ENCODE measurements at places on chromosomes 2 and 18.

DNA sequence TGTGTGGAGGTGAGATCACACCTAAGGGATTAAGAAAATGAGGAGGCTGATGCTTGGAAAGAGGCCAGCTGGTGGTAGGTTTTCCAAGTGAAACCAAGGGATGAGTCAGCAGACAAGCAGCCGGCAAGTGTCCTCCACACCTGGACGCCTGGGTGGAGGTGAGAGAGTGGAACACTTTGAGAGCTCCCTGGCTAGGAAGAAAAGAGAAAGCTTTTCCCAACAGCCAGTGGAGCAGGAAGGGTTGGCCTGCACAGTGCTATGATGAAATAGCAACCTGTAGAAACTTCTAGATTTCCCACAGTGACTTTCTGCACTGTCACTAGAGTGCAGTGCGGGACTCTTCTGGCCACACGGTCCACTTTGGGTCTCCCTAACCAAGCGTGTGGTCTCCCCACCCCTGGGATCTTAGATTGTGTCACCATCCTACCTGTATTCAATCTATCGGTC, 19.6 kb upstream of the IL37 start:
- DNase-seq: no peak

DNA sequence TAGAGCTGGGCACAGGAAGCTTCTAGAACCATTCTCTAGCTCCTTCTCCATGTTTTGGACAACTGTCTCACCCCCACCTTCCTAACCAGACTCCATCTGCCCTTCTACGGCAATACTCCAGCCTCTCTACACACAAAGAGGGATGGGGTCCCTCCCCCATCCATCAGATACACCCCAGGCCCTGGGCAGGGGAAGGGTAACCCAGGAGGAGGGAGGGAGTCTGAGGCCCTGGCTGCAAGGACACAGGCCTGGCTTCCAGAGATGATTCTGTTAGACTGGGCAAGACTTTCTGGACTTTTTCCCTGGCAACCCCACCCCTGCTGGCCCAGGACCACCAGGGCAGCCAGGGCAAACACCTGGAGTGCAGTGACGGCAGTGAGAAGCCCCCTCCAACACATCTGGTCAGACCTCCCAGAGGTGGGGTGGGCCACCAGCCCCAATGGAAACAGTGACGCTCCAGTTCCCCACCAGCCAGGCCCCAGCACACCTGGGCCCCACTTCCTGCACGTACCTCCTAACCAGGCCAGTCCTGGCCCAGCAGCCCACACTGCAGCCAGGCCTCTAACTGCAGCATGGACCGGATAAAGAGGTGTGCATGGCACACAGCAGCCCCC, 6.5 kb downstream of the CYP26B1 start:
- DNase-seq: no peak

GRCh38 chr2:97724946-97725688, 11.7 kb downstream of the ZAP70 start:
- DNase-seq: no peak

DNA sequence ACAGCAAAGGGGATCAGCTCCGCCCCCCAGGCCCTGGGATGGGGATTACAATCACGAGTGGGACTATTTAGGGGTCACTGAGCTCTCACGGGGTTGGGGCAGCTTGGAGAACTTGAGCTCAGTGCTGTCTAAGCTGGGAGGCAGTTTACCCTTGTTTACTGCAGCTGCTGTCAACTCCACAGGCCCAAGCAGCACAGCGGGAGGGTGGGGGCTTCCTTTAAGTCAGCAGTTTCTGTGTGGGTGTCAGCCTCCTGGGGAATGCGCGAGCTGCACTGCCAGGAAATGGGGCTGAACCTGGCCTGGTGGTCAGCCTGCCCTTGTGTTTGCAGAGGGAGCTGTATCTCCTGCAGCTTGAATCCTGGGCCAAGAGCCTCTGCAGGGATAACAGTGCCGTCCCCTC, 29.8 kb downstream of the TOGARAM2 start:
- peak; percentile 51 for DNase-seq

GRCh38 chr2:238430781-238431180, 4.1 kb downstream of the ASB1 start:
- no peak for DNase-seq

GRCh38 chr2:122843503-122843902, 1088.1 kb downstream of the TSN start:
- DNase-seq: no peak

DNA sequence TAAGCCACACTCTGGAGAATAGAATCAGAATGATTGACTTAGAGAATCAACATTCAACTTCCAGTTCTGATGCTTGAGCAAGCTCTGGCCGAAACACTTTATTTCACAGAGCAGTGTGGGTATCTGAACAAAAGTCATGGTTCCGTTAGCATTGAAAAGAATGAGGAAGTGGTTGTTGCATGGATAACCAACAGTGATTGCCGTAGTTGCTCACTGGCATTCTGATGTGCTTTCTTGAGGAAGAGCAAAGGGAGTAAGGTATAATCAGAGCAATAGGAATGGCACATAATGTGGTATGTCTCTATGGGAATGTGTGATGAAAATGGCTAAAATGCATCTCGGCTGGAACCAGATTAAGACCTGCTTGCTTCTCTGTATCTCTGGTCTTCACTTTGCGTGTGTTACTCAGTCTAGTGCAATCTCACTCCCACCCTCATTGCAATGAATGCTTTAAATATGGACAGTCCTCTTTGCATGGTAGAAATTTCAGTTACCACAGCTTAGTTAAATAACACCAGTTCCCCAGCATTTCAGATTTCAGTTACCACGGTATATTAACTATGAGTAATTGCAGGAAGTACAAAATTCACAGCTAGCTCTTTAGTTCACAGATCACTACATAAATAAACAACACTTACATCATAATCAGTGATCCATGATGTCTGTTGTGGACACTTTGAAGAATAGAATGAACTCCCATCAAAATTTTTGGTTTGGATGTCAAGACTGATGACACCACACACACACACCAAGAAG, 7.8 kb upstream of the RAB12 start:
- DNase-seq: no peak

- DNase-seq: no peak
Observed at GRCh38 chr2:167293172-167293781, 405.0 kb downstream of the XIRP2 start.

GRCh38 chr2:114784890-114785583, 342.6 kb downstream of the DPP10 start:
- no peak for DNase-seq

DNA sequence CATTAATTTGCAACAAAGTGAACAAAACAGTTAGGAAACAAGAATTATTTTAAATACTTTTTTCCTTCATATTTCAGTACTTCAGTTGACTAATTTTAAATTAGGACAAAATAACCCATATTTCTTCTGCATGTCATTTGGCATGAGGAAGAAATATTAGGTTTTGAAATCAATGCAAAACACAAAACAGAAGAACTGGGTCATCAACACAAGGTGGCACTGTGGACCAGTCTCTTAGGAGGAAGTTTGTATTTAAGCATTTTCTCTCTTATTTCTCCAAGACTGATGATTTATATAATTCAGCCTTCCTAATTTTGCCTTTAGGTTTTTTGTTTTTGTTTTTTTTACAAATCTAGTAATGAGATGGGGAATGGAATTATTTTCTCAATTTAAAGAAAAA, 352.8 kb upstream of the KCNH7 start:
- no peak for DNase-seq

DNA sequence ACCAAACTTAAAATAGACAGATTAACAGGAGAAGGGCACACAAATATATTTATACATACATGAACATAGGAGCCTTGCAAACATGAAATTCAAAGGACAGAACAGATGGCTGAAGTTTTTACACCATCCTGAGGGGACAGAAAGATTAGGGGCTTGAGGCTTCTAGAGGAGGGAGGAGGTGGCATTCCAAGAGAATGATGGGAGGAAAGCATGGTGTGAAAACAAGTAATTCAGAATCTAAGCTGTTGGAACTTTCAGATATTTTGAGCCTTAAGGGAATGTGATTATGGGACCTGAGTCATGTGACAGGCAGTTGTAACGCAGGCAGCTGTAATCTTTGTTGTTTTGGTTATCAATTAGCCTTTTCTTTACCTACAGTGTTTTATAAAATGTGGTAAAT, 225.2 kb upstream of the SPOPL start:
- no peak for DNase-seq

DNA sequence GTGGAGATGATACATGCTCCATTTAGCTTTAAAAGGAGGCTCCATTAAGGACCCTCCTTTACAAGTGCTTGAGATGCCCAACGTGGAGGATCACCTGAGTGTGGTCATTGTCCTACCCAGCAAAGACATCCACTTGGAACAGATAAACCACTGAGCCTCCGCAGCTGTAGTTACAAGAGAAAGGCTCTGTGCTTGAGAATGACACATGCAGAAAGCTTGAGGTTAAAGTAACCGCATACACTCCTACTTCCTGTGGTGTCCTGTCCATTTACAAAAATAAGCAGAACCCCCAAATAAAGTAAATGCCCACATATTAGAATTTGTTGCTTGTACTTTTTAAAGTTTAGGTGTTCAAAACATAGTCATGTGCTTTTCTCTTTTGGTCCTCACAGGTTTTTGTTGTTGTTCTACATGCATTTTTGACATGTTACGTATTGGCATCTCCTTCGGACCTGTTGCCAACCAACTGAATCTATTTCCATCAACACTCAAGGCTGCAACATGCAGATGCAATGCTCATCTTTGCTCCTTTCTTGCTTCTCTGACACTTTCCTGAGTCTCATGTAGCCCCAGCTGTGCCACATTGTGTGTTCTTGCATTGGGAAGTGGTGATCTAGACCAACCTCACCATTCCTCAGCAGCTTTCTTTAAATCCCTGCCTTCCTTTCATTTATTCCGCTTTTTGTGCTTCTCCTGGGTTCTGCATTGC, 56.0 kb downstream of the SERPINB7 start:
- DNase-seq: no peak

DNA sequence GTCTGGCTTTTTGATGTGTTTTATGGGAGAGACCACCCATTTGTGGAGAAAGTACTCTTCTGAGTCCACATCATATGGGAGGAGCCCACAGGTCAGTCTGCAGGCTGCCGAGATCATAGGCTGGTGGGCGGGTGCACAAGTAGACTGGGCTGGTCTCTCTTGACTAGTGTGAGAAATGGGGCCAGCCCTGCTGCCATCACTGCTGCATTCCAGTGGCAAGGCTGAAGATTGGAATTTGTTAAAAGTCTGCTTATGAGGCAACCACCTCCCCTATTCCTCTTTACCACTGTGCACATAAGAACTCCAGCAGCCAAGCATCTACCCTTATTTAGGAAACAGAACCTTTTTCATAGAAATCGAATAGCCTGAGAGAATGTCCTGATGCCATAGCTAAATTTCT, 200.7 kb downstream of the DIS3L2 start:
- DNase-seq: no peak

- no peak for DNase-seq
Observed at GRCh38 chr2:147352264-147353071, 492.4 kb upstream of the ACVR2A start.

DNA sequence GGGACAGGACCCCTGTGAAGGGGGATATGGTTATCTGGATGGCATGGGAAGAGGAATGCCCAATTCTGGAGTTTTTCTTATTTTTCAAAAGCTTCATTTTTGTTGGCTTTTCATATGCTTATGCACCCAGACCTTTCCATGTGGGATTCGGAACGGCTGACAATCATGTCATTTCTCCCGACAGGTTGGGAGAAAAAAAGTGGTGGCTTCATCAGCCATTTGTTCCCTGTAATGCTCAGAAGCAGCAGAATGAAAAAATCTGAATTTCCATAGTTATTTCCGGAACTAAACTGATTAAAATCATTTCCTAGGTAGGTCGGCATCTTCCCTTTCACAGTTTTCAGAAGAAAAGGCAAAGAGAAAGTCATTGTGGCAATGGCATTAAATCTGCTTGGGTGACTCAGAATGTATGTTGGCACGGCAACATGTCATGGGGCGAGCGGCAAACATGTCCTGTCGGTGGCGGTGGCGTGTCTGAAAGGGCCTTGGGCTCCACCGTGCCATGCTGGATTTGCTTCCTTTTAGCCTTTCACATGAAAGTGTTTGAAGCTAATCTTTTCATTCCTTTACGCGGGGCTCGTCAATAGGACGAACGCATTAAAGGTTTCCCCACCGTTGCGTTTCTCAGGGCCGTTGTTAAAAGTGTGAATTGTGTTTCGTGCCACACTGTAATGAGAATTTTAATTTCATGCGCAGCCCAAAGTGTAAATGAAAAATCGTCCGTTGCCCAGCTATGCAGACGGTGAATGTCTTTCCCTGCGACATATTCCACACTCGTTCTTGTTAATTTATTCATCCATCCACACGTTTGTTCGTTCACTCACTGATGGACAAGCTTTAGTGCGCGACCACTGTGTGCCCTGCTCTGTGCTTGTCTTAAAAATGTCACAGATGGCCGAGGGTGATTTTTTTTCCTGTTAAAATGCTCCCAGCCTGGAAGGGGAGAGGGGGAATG, 18.5 kb downstream of the ACKR3 start:
- no peak for DNase-seq

- no peak for DNase-seq
Observed at GRCh38 chr2:64311948-64312621, 141.9 kb upstream of the LGALSL start.

GRCh38 chr18:434410-434809, 66.1 kb downstream of the COLEC12 start:
- DNase-seq: no peak

DNA sequence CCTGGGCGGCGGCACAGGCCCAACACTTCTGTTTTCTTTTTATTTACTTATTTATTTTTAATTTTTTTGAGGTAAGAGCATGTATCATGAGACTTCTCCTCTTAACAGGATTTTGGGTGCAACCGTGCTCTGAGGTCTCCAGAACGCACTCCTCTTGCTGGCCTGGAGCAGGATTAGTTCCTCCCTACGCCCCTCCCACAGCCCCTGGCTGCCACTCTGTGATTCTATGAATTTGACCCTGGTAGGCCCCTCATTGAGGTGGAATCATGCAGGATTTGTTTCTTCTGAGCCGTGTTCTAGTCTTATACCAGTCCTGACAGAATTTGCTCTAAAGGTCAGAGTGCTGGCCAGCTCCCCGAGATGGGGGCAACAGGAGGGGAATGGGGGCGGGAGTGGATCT, 106.5 kb upstream of the HS6ST1 start:
- no peak for DNase-seq

DNA sequence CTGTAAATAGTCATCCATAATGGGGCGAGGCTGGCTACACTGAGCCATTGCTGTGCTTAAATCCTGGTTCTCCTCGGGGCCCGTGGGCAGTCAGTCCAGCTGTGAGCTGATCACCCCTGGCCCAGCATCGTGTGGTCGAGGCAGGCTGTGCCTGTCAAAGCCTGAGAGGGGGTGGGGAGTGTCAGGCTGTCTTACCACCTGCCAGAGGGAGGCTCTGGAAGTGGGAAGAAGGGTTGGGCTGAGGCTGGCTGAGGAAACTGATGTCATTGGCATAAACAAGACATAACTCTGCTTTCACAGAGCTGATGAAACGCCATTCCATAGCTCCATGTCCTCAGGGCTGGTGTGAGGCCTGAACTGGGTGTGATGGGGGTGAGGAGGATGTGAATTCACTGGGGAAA, 49.7 kb downstream of the KLHL29 start:
- no peak for DNase-seq

- DNase-seq: no peak
Observed at GRCh38 chr2:12915787-12916186, 199.1 kb downstream of the TRIB2 start.

GRCh38 chr2:154664248-154664647, 34.2 kb upstream of the KCNJ3 start:
- no peak for DNase-seq

Data from CD4-positive, alpha-beta T cell treated with Interleukin-4 for 4 hours (primary cell).